Activated naive CD8-positive, alpha-beta T cell treated with anti-CD3 and anti-CD28 coated beads for 36 hours (primary cell): ENCODE measurements at places on chromosomes 11 and 22. TPM values are rescaled to one million over a fixed set of nuclear protein-coding genes. Genes with fewer than 3 reads are reported as not detected.

- no peak for DNase-seq
Measured at GRCh38 chr11:94766713-94767206, 1.4 kb upstream of the AMOTL1 start.

Gene WT1
- total RNA-seq, result not detected

Gene AMOTL1
- total RNA-seq, result 1.0 TPM

Gene CASP5
- total RNA-seq, result not detected

Gene OR51B5
- total RNA-seq, result not detected

Gene KRTAP5-10
- not detected for total RNA-seq

- no peak for DNase-seq
Measured at GRCh38 chr22:32803020-32803737, 1.7 kb downstream of the TIMP3 start.

DNA sequence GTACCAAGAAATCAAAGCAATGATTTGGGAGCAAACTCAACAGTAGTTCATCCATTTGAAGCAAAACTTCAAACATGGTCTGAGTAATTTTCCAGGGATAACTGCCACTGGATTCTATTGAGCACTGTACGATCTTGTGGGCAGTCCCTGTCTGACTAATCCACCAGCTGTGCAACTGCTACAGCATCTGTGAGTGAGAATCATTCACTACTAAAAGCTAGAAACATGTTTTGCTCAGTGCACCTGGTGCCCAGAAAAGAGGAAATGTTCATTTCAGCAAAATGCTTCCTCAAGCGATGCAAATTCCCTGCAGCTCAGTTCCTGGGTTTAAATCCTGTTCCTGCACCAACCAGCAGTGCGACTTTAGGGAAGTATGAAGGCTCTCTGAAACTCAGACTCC is 1077.9 kb downstream of the DLG2 start:
- no peak for DNase-seq

GRCh38 chr11:45859661-45860140 is 12.4 kb downstream of the CRY2 start:
- DNase-seq, result no peak

GRCh38 chr22:36790648-36791047 is 14.7 kb upstream of the IFT27 start:
- DNase-seq, result peak; percentile 36

Gene PIWIL4
- 0.16 TPM for total RNA-seq

Gene GLB1L2
- 9.1 TPM for total RNA-seq

DNA sequence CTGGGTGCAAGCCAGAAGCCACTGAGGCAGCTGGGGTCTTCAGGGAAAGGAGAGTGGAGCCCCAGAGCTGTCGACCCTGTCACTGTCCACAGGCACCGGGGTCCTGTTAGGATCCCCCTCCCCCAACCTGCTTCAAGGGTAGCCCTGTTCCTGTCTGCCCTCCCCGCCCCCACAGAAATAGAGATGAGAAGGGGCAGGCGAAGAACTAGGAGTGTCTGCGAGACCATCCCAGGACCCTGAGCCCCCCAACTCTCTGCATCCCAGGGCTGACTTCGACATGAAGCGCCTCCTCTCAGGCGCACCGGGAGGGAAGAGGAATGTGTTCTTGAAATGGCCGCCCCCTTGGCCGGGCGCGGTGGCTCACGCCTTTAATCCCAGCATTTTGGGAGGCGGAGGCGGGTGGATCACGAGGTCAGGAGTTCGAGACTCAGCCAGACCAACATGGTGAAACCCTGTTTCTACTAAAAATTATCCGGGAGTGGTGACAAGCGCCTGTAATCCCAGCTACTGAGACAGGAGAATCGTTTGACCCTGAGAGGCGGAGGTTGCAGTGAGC is 607 bp upstream of the ZNF70 start:
- DNase-seq, result peak; percentile 17

- DNase-seq, result no peak
Measured at GRCh38 chr22:46572911-46573780, 35.7 kb upstream of the CELSR1 start.

Gene MS4A13
- total RNA-seq, result not detected

Gene MMP1
- not detected for total RNA-seq

GRCh38 chr11:16111690-16112089 is 244.7 kb downstream of the SOX6 start:
- DNase-seq, result no peak

- DNase-seq, result no peak
Measured at GRCh38 chr11:122882189-122882856, at the start of gene JHY. Gene JHY (plus strand): TSS chr11:122882759. CDS start chr11:122885850, 3,091 bp downstream.

Gene MUC6
- not detected for total RNA-seq

DNA sequence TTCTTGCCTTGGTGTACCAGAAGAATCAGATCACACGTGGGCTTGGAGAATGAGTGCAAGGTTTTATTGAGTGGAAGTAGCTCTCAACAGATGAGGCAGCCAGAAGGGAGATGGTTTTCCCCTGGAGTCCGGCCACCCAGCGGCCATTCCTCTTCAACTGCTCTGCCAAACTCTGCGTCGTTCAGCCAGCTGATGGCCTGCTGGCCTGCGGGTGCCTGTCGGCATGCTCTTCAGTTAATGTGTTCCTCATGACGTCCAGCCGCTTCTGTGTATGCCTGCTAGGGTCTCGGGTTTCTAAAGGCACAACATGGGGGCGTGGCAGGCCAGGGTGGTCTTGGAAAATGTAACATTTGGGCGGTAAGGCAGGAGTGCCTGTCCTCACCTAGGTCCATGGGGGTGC is 487.9 kb upstream of the LRRC4C start:
- DNase-seq, result no peak

Gene GAL3ST3
- total RNA-seq, result 0.95 TPM

DNA sequence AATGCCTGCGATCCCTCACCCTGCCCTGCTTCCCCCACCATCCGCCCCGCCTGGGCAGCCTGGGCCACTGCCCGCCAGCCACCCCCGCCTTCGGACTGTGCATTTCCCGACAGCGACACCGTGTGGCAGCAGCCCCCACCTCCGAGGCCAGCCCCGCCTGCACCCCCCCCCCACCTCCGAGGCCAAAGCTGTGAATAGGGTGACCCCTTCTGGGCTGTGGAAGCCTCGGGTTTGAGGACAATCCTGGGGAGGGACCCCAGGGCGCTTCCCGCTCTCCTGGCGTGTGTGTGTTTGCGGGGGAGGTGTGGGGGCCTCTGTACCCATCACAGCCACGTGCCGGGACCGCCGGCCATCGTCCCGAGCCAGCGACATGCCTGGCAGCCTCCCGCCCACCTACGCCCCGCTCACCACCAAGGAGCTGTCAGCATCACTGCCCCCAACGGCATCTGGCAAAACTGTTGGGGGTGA is 33.8 kb upstream of the PPARA start:
- DNase-seq, result peak; percentile 83

DNA sequence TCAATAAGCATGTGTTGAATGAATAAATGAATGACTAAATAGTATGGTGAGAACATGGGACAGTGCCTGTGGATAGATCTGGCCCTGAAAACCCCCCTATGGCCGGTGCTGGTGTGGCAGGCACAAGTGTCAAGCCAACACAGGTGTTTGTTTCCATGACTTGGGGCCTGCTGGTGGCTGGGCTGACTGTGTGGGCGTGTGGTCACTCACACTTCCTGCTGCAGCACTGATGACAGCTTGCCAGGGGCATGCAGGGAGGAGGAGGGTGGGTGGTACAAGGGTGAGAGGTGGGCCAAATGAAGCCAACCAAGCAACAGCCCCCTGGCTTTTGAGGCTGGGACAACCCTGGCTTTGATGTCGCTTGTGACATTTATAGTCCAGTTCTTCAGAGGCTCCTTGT is 30.3 kb upstream of the ABCC8 start:
- peak; percentile 10 for DNase-seq

DNA sequence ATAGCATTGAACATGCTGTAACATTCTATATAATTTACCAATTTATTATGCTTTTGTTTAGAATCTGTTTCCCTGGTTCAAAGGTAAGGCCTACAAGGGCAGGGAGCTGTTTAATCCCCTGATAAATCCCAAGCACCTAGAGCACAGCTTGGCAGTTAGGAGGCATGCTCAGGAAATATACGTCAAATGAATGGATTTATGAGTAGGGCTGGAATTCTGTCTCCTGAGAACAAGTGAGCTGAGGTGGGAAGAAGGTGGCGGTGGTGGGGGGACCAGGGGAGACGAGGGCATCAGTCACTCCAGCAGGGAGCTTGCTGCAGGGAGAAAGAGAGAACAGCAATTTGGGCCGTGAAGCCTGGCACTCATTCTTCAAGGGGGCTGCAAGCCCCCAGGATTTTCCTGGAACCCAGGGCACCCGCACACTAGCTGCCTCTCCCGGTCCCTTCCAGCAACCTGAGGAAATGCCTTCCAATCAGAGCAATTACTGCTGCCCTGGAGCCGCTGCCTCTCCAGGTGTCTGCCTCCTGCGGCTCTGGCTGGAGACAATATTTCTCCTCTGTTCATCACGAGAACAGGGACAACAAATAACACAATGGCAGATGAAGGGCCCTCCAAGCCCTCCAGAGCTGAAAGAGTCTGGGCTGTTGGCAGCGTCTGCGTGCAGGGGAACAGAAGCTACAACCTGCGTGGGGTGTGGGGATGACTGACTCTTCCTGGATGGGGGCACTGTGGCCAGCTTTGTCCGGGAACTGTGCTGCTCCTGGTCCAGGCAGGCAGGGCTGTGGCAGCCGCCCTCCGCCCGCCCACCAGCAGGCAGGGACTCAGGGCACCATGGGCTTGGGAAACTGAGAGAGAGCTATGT is 233.4 kb downstream of the ST3GAL4 start:
- DNase-seq, result no peak

GRCh38 chr11:110027627-110028371 is 65.4 kb upstream of the ZC3H12C start:
- no peak for DNase-seq

- no peak for DNase-seq
Measured at GRCh38 chr11:75768909-75769771, 562 bp downstream of the DGAT2 start.

Gene ATM
- total RNA-seq, result 65.6 TPM

- DNase-seq, result no peak
Measured at GRCh38 chr22:34278121-34278520, 357.8 kb upstream of the LARGE1 start.

Gene NAALAD2
- not detected for total RNA-seq

GRCh38 chr11:114163229-114163631 is 103.7 kb downstream of the ZBTB16 start:
- DNase-seq, result no peak

- DNase-seq, result no peak
Measured at GRCh38 chr11:58227956-58228615, 632 bp downstream of the OR10Q1 start.

Gene HSD17B12
- 56.0 TPM for total RNA-seq

DNA sequence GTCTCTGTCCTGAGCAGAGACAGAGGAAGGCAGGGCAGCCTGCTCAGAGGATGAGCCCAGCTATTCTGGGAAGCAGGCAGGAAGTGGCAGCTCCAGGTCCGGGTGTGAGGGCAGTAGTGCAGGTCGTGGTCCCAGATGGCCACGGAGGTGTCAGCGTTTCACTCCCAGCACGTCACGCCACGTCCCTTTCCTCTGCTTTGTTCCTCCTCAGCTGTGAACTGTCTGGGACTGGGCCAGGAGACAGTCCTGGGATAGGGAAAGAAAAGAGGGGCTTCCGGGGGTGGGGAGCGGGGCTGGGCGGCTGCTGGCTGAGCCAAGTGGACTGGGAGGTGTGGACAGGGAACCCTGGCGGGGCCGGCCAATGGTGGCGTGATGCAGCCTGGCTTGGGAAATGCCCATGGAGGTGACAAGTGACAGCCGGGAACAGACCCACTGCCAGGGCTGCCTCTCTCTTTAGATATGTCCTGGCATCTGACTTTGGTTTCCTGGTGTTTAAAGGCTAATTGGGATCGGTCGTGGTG is 64.7 kb downstream of the KCNQ1 start:
- DNase-seq, result no peak

DNA sequence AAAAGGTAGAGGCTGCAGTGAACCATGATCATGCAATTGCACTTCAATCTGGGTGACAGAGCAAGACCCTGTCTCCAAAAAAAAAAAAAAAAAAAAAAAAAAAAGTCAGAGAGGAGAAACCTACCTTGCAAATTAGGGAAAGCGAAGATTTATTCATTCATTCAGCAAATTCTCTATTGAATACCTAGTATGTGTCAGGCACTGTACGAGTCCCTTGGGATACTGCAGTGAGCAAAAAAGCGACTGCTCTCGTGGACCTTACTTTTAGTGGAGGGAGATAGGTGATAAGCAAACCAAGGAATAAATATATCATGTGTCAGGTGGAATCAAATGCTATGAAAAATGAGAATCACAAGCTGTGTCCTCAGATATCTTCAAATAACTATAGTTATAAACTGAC is 101.3 kb downstream of the STIM1 start:
- DNase-seq, result no peak

Gene LINC01488
- not detected for total RNA-seq

Gene XPNPEP3
- 22.3 TPM for total RNA-seq

DNA sequence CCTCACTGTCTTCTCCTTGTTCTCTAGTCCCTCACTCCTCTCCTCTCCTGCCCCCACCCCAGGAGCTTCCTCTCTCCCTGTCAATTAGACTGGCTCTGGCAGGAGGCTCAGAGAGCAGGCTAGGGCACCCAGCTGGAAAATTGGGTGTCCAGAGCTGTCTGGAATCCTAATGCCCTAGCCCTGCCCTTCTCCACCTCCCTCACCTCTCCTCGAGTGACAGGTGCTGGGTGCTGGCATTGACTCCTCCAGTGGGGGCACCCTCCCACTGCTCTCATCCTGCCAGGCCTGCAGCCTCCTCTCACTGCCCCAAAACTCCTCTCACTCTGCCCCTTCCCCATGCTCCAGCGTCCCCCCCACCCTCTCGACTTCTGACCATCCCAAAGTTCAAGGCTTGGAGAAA is 68.9 kb downstream of the CYTH4 start:
- no peak for DNase-seq

DNA sequence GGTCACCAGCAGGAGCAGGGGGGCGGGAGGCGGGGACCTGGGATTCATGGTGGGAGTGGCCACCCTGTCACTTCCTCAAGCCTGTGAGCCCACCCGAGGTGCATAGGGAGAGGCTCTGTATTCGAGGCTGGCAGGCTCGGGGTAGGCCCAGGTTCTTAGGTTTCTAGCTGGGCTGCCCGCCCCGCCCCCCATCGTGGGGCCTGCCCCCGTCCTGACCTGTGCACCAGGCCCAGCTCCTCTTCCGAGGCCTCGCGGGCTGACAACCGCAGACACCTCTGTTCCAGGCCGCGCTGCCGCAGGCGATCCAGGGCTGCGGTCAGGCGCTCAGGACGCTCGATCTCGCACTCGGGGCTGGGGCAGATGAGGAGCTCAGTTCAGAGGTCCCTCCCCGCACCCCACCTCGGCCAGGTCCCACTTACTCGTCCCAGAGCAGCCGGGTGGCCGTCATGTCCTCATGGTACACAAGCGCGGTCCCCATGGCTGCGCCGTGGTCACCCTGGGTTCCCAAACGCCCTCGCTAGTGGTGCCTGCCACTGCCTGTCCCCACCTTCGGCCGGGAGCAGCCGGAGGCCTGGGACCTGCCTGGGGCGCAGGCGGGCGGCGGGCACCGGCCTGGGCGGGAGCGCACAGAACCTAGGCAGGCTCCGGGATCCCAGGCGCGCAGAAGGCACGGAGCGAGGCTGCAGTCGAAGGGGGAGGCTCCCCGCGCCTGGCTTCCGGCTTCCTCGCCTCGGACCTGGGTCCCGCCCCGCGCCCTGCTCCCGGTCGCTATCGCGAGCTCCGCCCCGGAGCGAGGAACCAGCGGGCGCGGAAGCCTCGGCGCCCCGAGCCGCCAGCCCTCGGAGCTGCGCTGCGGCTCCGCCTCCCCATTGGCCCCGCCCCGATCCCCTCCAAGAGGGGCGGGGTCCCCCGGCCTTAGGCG is at the start of gene HDAC10:
Gene HDAC10, minus strand, starts transcription at position 711 of the 922 bp plus-strand sequence. Its CDS starts 233 bp downstream, at position 478.
- DNase-seq, result peak; percentile 91

Gene SEPTIN5
- 1.1 TPM for total RNA-seq

- peak; percentile 47 for DNase-seq
Measured at GRCh38 chr11:7251836-7252682, at the start of gene SYT9. Gene SYT9 (plus strand): TSS chr11:7251904. CDS start chr11:7252187, 283 bp downstream.
